ENCODE measurements at places on chromosomes 12 and 14. TPM values are rescaled to one million over a fixed set of nuclear protein-coding genes. Genes with fewer than 3 reads are reported as not detected.

GRCh38 chr12:119178544-119179334 is at the start of gene HSPB8:
Gene HSPB8, plus strand, starts transcription at chr12:119178931. Its CDS starts 382 bp downstream, at chr12:119179313.
- peak; percentile 83 for DNase-seq

DNA sequence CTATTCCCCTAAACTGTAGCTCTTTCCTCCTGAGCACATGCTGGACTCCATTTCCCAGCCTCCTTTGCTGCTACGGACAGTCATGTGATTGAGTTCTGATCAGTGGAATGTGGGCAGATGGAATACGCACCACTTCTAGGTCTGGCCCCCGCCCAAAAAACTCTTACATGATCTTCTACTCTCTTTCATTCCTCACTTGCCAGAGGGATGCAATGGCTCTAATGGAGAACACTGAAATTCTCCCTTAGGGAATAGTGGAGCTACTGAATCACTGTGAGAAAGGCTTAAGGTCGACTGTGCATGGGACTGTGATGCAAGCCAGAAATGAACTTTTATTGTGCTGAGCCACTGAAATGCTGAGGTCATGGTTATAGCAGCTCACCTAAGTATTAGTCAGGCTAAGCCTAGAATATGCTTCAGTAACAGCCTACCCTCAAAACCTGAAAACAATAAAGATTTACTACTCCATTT is 13.0 kb upstream of the TMED2 start:
- DNase-seq = peak; percentile 18

Gene PRKD1
- 4.9 TPM for total RNA-seq

Gene SLC25A29
- 30.0 TPM for total RNA-seq

Gene CCDC177
- total RNA-seq = not detected

Gene KRT71
- total RNA-seq = not detected

Gene FGF23
- total RNA-seq = not detected

Data from NCI-H460 (cell line).